HuH-7.5 (cell line): ENCODE measurements at places on chromosomes 3 and 15.

GRCh38 chr3:14701676-14702075, 26.7 kb downstream of the C3orf20 start:
- DNase-seq, result no peak

- peak; percentile 51 for DNase-seq
Measured at GRCh38 chr15:100627789-100628395, 25.5 kb downstream of the ASB7 start.

GRCh38 chr15:99969261-99969920, 236.2 kb upstream of the LYSMD4 start:
- no peak for DNase-seq

GRCh38 chr15:87167055-87167454, 1087.4 kb downstream of the AGBL1 start:
- DNase-seq, result no peak
